Activated CD4-positive, alpha-beta memory T cell treated with anti-CD3 and anti-CD28 coated beads, Interleukin-2, amount 10 ng/mL, durations not matched to agents 7 days and 5 days (primary cell): ENCODE measurements at places on chromosomes 4 and X. TPM values are rescaled to one million over a fixed set of nuclear protein-coding genes. Genes with fewer than 3 reads are reported as not detected.

Gene HELT
- total RNA-seq = not detected

Gene PARM1
- not detected for total RNA-seq

Gene EGFL6
- total RNA-seq = 3.3 TPM

Gene PABPC1L2A
- total RNA-seq = not detected

Gene RS1
- total RNA-seq = not detected

Gene SYNPO2
- 0.50 TPM for total RNA-seq

Gene CASP6
- 32.4 TPM for total RNA-seq

Gene PABPC4L
- total RNA-seq = not detected

Gene TMEM154
- total RNA-seq = 47.1 TPM

Gene SORBS2
- total RNA-seq = not detected

Gene LINC00632
- total RNA-seq = 39.9 TPM

Gene TRIML1
- total RNA-seq = not detected

Gene VSIG4
- not detected for total RNA-seq

Gene DUSP21
- not detected for total RNA-seq

Gene XAGE1A
- not detected for total RNA-seq

Gene PRRG3
- not detected for total RNA-seq

Gene FGFBP1
- not detected for total RNA-seq

Gene MTHFD2L
- 3.9 TPM for total RNA-seq
